NCI-H1694 (cell line): ENCODE measurements at places on chromosomes 3 and 15.

DNA sequence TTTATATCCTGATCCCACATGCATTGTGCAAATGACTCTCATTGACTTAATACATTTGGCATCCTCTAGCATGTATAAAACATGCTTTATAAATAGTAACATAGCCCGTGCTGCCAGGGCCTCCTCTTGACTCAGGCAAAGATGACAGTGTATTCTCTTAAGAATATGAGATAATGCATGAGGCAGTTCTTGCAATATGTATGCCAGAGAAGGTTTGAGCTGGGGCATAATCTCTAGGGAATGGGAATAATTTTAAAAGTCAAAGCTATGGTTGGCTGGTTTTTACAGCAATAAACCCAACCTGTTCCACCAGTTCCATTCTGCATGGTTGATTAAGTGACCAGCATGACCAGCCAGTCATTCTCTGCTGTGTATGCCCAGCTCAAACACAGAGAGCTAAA lies 179.0 kb upstream of the PFN2 start:
- no peak for DNase-seq

GRCh38 chr3:99505646-99506269 lies 132.6 kb upstream of the COL8A1 start:
- DNase-seq: no peak

GRCh38 chr3:55546866-55547669 lies 60.0 kb upstream of the WNT5A start:
- DNase-seq: no peak

- no peak for DNase-seq
These were observed 5.0 kb downstream of the RPLP1 start for GRCh38 chr15:69457304-69458280.

DNA sequence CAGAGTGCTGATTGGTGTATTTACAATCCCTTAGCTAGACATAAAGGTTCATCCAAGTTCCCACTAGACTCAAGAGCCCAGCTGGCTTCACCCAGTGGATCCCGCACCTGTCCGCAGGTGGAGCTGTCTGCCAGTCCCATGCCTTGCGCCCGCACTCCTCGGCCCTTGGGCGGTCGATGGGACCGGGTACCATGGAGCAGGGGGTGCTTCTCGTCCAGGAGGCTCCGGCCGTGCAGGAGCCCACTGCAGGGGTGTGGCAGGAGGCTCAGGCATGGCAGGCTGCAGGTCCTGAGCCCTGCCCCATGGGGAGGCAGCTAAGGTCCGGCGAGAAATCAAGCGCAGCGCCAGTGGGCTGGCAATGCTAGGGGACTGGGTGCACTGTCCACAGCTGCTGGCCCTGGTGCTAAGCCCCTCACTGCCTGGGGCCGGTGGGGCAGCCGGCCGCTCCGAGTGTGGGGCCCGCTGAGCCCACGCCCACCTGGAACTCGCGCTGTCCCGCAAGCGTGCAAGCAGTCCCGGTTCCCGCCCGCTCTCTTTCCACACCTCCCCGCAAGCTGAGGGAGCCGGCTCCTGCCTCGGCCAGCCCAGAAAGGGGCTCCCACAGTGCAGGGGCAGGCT lies 1206.3 kb downstream of the OTOL1 start:
- no peak for DNase-seq

DNA sequence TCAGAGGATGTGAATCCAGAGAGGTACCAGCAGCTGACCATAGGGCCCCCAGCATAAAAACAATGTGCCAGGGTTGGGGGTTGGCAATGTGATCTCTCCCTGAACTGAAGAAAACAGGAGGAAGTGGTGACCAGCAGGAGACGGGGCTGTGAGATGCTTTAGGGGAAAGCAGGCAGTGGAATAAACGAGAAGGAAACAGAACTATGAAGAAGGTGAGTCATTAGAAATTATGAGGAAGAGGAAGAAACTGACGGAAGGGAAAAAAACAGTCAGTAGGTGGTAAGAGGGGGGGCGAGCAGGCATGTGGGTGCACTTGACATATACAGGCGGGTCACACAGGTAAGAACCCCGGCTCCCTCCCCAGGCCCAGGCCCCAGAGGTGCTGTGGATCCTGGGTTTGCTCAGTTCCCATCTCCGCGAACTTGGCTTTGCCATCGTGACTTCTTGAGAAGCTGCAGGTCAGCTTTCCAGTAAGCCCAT lies 42.2 kb upstream of the B3GNT5 start:
- DNase-seq: no peak

DNA sequence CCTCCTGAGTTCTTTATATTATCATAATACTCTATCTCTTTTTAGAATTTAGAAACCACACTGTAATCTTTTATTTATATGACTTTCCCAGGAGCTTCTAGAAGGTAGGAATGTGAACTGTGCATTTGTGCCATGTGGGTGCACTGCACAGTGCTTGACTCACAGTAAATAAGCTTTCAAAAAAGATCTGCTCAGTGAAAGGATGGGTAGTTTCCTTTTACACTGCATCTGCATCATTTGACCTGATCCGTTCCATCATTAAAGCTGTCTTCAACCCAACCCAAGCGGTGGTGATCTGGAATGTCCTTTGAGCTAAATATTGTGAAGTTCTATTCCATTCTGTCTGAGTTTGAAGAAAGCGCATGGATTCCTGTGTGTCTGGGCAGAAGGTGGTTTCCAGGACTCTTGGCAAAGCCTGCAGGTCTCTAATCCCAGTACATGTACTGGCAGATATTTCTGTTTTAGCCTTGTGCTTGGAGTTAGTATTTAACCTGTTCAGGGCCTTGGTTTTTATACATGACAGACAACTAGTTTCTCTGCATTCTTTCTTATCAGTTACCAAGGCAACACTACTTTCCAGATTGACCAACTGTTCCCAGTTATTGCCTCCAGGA lies 96.7 kb downstream of the DHX30 start:
- no peak for DNase-seq

DNA sequence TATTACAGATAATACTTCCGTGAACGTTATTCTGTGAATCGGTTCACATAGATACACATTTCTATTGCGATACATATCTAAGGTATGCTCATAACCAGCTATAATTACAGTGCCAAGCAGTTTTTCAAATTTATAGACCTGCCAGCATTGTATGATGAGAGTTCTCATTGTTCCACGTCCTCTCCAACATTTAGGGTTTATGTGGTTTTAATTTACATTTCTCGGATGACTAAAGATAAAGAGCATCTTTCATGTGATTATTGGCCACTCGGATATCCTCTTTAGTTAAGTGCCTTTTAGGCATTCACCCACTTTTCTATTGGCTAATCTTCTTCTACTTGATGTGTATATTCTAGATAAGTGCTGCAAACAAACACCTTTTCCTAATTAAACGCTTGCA lies 134.7 kb upstream of the CCDC54 start:
- no peak for DNase-seq

GRCh38 chr15:76340198-76340802 lies 3.7 kb downstream of the ISL2 start:
- DNase-seq: no peak

- peak; percentile 83 for DNase-seq
These were observed 153.8 kb downstream of the SEMA6D start for GRCh38 chr15:47870956-47871625.
